Inflammatory macrophage treated with lipopolysaccharide for 4 hours (primary cell): ENCODE measurements at places on chromosomes 12 and 14.
A peak's percentile ranks its signal among the peaks of the same experiment; 100 is the strongest.

DNA sequence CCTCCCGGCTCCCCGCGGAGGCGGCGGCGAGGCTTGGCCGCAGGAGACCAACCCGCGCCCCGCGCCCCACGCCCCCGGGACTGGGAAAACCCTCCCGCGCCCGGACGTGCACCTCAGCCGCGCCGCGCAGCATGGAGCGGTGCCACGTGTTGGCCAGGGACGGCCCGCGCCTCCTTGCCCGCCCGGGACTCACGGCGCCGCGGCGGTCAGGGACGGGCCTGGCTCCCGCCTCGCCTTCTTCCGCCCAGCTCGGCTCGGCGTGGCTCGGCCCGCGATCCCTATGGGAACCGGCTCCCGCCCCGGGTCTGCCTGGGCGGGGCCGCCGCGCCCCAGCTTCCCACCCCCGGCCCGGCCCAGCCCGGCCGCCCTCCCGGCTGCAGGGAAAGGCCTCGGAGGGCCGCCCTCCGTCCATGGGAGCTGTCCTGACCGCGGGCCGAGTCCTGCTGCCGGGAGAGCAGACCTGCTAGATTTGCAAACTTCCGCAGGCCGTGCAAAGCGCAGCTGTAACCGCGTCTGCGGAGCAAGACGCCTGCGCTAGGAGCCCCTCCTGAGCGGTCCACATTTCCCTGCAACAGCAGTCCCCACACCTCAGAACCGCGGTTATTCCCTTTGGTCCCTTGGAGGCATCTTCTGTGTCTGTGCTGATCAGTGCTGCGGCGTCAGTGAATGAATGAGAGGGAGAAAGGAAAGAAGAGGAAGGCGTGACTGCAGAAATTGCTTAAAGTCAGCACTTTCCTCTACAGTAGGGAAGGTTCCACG, at the start of gene CDKL1:
TSS of gene CDKL1 (minus strand) at position 251 of the 759 bp plus-strand sequence. CDS start 1,013 bp downstream, outside the sequence.
- peak; percentile 49 for DNase-seq

GRCh38 chr12:14841761-14842160, 1.6 kb downstream of the ART4 start:
- DNase-seq = no peak

GRCh38 chr12:78004249-78005093, 173.8 kb downstream of the NAV3 start:
- DNase-seq = peak; percentile 87

GRCh38 chr14:64704743-64705380, 638 bp downstream of the PLEKHG3 start:
- DNase-seq = no peak

GRCh38 chr12:92703786-92704185, 997 bp downstream of the PLEKHG7 start:
- peak; percentile 4 for DNase-seq

DNA sequence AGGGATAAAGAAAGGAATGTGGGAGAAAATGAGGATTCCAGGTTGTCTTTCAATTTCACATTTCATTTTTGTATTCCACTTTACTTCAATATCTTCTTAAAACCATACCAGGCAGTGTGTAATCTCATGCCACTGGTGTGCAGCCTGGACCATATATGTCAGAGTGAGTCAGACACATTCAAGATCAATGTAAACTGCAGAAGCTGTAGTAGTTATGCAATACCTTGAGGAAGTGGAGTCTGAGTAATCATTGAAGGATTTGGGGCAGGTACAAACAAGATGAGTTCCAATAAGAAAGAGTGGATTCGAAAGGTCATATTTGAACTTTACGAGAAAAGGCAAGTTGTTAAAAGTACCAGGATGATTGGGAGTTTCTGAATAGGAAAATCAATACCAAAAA, 14.1 kb downstream of the PLCZ1 start:
- DNase-seq = no peak

DNA sequence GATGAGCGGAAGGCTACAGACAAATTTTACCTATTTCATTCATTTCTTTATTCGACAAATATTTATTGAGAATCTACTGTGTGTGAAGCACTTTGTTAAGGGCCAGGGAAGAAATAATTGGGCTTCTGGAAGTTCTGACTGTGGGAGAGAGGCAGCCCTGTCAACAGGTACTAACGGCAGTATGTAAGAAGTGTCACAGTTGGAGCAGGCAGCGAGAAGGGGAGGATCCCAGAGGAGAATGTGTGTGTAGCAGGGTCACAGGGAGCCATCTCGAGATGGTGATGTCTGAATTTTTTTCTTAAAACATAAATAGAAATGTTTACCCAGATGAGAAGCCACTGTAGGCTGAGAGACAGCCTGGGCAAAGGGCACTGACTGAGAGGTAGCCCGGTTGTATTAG, 163.3 kb upstream of the SLC38A2 start:
- DNase-seq = no peak

GRCh38 chr14:84127495-84127894, 1402.4 kb upstream of the FLRT2 start:
- DNase-seq = no peak

DNA sequence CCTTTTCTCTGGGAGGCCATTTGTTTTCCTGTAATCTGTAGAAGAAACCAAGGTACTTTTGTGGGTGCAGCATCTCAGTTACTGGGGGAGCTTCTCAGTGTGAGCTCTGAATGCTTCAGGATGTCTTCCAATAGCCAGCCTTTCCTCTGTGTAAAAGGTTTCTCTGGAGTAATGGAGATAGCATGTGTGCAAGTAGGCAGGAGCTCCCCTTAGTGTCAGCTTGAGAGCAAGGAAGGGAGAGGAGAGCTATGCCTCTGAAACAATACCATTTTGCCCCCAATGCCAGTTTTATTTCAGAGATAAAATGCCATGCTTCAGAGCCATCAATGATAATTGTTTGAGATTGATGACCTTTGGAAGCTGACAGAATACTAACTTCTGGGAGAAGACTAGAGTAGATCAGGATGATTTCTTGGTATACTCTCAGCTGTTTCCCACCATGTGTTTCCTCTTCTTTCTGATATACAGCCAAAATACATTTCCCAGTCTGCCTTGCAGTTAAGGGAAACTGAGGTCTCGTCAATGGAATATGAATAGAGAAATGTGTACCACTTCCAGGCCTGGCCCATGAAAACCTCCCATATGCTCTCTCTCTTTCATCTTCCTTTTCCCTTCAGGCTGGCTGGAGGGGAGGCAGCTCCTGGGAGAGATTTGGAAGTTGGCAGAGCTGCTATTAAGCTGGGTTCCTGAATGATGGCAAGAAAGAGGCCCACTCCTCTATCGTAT, 125.7 kb downstream of the CRADD start:
- no peak for DNase-seq

GRCh38 chr14:54355698-54356097, 41.1 kb upstream of the CDKN3 start:
- no peak for DNase-seq

DNA sequence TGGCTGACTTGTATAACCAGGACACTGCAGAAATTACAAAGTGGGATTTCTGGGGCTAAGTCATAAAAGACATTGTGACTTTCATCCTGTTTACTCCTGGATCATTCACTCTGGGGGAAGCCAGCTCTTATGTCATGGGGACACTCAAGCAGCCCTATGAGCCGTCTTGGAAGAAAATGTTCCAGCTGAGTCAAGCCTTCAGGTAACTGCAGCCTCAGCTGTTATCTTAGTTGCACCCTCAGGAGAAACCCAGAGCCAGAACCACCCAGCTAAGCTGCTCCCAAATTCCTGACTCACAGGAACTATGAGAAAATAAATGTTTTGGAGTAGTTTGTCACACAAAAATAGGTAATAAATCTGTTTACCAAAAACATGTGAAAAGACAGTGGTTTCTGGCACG, 43.1 kb upstream of the GXYLT1 start:
- no peak for DNase-seq

- no peak for DNase-seq
Measured at GRCh38 chr12:21771311-21771710, 3.2 kb downstream of the KCNJ8 start.

DNA sequence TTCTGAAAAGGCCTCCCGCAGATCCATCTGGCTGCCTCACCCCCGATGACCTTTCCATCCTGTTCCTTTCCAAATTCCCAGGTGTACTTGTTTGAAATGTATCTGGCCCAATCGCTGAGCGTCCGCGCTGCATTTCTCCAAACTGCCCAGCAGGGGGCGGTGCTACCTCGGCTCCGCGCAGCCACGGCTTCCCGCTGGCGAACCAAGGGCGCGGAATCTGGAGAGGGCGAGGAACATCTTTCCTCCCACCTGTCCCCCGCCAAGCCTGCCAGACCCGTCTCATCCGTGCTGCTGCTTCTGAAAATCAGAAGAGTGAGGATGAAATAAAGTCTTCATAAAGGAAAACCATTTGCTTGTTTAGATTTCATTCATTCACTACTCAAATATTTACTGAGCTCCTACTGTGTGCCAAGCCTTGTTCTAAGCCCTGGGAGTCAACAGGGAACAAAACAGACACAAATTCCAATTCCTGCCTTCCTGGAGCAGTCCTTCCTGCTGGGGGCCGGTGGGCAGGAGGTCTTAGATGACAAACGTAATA, 16.8 kb upstream of the MYL2 start:
- DNase-seq = peak; percentile 44

DNA sequence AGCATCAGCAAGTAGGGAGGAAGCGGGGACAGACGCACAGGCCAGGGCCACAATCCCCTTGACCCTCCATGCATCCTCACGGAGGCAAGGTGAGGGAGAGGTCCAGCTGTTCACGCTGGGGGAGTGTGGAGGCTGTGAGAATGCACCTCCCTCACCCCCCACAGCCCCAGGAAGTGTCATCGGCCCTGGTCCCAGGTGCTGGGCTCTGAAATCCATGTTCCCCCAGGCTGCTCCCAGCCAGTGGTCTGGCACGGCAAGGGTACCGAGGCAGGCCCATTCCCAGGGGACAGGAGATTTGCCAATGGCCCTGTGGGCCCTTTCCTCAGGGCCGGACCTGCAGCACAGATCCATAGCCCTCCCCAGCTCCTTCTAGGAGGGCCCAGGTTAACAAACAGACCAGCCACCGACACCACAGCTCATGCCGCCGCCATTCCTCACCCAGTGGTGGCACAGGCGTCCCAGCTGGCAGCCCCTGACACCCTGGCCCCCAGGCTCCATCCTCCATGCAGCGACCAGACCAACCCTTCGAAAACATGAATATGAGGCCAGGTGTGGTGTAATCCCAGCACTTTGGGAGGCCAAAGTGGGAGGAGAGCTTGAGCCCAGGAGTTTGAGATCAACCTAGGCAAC, 21.9 kb upstream of the EIF5 start:
- DNase-seq = no peak
